Stimulated activated CD8-positive, alpha-beta memory T cell treated with anti-CD3 and anti-CD28 coated beads, Interleukin-15, amount 100 ng/mL, for 1 hour (primary cell): ENCODE measurements at places on chromosomes 1 and 21.

DNA sequence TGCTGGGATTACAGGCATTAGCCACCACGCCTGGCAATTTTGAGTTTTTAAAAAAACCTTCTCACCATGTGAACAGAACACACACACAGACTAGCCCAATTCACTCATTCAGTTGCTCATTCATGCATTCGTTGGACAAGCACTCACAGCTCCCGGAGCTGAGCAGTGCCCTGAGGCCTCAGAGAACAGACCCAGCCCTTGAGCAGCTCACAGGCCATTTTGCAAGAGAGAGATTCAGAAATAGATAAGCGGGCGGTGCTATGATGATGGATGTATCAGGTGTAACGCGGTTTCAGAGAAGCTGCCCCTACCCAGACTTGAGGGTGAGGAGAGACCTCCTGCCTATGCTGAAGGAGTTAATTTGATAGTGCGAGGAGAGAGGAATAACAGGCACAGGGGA is 18.6 kb downstream of the PTAFR start:
- DNase-seq, result no peak

- peak; percentile 18 for DNase-seq
Observed at GRCh38 chr1:24641646-24642151, 1.4 kb upstream of the SRRM1 start.

GRCh38 chr1:116951200-116951935 is 41.7 kb downstream of the PTGFRN start:
- DNase-seq, result no peak

GRCh38 chr1:246450611-246451251 is 56.3 kb downstream of the SMYD3 start:
- DNase-seq, result no peak

DNA sequence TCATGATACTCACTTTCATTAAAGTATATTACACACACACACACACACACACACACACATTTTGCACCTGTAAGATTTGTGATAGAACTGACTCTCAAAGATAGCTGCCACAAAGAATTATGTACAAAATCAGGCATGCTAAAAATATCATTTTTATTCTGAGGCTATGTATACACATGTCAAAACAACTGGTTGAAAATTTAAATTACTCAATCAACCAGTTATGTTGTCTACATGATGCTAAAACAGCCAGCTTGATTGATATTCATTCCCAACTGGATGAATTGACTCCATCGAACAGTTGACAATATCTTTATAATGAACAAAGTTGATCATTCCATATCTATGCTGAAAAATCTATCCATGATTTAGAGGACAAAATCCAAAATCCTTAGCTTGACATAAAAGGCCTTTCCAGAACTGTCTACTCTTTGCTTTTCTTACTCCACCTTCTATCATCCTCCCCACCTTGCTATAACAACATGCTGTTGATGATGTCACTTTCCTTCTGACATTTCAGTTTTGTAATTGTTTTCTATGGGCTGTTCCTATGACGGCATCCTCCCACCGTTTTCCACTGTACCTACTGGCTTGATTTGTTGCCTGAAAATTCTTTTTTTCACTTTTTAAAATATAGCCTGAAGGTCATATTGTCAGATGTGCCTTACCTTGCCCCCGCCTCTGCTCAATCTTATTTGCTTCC is 321.5 kb upstream of the OLFM3 start:
- DNase-seq, result no peak

GRCh38 chr21:45103971-45104520 is 29.7 kb downstream of the ADARB1 start:
- no peak for DNase-seq

GRCh38 chr1:218739426-218739825 is 394.3 kb downstream of the TGFB2 start:
- DNase-seq, result no peak

GRCh38 chr1:53069663-53070327 is 7.8 kb downstream of the PODN start:
- no peak for DNase-seq

DNA sequence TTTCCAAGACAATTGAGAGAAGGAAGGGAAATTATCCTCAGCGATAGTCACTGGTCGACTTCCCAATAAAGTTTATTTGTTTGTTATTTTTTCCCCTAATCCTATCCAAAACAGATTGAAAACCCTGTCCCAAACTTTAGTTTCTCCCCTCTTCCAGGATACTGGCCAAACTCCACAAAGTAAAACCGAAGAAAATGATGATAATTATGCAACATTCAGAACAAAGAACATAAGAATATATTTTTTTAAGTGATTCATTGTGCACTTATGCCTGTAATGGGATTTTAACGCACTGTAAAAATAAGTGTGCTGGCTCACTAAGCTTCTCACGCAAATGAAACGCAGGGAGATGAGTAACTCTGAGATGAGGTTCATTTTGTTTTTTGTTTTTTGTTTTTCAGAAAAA is 6.0 kb downstream of the GLIS1 start:
- no peak for DNase-seq

- DNase-seq, result no peak
Observed at GRCh38 chr1:94314222-94314858, 77.0 kb upstream of the ARHGAP29 start.

DNA sequence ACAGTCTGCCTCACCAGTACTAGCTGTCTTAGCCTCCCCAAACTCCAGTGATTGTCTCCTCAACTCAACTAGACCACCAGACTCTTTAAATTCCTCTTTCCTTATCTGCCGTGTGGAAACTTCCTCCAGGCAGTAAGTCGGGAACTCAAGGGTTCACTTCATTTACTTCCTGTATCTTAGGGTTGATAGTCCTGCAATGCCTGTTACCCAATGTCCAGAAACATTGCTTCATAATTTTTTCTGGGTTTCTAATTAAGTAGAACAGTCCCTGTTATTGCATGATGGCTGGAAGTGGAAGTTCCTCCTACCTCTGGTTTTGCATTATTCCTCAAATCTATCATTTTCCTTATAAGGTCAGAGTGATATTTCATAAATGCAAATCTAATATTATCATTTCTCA is 60.8 kb upstream of the RNF11 start:
- no peak for DNase-seq

DNA sequence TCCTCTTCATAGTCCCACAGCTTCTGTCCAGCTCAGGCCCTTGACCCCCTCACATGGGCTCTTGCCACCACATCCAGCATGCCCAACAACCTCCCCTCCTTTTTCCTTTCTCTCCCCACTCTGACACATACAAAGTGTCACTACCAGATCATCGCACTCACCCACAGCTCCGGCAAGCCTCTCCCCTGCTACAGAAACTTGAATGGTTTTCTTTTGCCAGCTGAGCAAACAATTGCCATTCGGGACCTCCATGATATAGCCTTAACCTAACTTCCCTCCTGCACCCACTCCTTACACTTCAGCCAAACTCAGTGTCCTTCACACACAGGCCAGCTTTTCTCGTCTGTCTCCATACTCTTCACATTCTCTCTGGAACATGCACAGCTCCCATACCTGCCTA is 43.3 kb downstream of the MAB21L3 start:
- DNase-seq, result no peak

GRCh38 chr1:248857749-248858095 is 1.2 kb downstream of the ZNF692 start:
- no peak for DNase-seq

- DNase-seq, result no peak
Observed at GRCh38 chr21:35606146-35606545, 454.2 kb downstream of the SETD4 start.

- no peak for DNase-seq
Observed at GRCh38 chr1:198259333-198260074, 102.7 kb downstream of the NEK7 start.

DNA sequence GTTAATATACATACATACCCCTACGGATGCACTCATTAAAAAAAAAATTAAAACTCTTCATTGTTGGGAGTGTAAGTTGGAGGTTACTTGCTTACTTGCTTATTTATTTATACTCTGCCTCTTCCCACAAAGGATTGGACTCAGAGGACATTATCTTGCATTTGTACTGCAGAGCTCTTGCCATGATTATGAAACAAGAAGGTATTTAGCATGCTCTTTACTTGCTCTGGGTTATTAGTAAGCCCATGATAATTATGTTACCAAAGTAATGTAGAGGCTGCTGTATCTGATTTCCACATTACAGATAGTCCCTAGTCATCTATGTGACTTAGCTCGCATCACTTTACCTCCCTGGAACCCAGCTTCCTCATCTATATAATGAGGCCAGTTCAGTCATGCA is 355.1 kb upstream of the PTBP2 start:
- no peak for DNase-seq

DNA sequence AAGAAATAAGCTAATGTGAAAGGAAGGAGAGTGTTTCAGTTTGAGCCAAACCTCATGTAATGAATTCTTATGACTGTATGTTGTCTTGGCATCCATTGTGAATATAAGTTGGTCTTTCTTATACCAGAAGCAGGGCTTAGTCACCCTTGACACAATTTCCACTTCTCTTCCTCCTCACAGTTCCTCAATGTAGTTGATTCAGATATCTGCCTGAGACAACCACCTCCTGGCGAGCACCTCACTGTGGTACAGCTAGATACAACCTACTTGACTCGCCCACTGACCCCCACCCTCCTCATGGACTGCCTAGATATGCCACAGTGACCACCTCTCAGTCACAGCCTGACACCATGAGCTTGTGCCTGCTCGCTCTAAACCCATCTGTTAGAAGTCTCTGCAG is 45.6 kb downstream of the KYAT3 start:
- DNase-seq, result no peak

GRCh38 chr1:39977202-39977601 is 22.3 kb downstream of the MFSD2A start:
- no peak for DNase-seq

DNA sequence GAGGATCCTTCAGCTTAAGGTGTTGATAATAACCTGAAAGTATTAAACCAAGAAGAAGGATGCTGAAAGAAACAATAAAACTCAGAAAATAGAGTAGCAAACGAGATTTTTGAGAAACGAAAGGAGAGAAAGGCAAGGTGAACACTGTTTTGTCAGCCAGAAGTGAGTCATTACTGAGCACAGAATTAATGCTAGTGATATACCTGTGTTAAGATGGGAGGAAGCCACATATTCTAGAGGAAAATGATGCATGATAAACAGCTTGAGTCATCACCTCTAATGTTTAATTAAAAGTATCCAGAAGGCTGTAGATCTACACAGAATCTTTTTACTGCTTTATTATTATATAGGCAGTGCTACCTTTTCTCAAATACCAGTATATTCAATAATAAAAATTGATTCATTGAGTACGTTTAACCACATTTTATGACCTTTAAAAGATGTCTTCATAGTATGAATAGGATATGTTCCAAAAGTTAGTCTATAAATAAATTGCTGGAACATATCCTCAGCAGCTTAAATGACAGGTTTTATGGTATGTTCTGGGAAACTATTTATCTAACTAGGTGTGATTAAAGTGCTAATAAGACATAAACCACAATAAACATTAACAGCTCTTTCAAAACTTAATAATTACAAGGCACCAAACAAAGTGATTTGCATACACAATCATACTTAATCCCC is 10.3 kb downstream of the SH3GLB1 start:
- DNase-seq, result no peak

DNA sequence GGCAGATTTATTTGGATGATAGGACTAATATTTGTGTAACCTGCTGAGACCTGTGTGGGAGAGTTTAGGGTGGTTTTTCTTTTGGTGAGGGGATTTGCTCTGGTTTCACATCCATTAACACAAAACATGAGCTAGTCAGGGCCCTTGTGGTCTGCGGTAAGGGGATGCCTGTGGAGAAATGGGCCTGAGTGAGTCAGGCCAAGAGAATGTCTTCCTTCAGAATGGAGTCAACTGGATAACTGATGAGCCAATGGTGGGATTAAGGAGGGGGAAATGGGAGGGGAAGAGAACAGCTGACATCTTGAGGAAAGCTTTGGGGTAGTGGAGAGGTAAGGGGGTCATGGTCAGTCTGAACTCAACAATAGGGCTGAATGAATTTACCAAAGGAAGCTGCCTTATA is 13.9 kb downstream of the WNT2B start:
- no peak for DNase-seq

DNA sequence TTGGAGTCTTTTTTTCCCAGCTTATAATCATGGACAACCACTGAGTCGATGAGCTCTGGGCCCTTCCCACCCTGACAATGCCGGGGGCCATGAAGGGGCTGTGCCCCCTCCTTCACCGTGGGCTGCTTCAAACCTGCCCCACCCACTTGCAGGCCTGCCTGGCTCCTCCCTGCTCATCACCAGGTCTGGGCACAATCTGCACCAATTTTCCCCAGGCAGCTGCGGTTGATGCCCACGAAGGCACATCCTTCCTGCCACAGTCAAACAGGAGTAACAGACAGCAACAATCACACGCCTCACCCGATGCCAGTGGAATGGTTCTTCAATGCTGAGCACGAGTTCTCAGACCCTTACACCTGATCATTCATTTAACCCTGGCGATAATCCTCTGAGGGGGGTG is 18.9 kb downstream of the PGLYRP3 start:
- DNase-seq, result no peak

DNA sequence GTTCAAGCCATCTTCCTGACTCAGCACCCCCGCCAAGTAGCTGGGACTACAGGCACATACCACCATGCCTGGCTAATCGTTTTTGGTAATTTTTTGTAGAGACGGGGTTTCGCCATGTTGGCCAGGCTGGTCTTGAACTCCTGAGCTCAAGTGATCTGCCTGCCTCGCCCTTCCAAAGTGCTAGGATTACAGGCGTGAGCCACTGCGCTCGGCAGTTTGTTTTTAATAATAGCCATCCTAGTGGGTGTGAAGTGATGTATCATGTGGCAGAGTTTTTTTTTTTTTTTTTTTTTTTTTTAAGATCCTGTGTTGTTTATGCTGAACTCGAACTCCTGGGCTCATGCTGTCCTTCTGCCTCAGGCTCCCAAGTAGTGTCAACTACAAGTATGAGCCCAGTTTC is 51.8 kb downstream of the SPEN start:
- no peak for DNase-seq

GRCh38 chr21:45502006-45502345 is 40.3 kb downstream of the SLC19A1 start:
- DNase-seq, result no peak

DNA sequence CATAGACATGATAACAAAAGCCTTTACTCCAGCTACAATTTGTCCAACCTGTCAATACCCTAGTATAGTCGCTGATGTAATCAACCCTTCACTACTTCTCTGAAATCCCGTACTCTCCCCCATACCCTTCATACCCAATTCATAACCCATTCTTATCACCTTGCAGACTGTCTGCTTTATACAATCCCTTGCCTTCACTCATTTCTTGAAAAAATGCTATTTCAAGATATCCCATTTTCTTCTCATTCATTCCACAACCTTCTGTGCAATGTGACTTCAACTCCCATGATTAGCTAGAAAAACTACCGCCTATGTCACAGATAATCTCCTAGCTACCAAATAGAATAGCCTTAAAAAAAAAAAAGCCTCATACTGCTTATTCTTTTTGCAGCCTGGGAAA is 49.5 kb downstream of the EPS15 start:
- no peak for DNase-seq

- DNase-seq, result no peak
Observed at GRCh38 chr1:40281853-40282252, 23.8 kb downstream of the ZMPSTE24 start.

DNA sequence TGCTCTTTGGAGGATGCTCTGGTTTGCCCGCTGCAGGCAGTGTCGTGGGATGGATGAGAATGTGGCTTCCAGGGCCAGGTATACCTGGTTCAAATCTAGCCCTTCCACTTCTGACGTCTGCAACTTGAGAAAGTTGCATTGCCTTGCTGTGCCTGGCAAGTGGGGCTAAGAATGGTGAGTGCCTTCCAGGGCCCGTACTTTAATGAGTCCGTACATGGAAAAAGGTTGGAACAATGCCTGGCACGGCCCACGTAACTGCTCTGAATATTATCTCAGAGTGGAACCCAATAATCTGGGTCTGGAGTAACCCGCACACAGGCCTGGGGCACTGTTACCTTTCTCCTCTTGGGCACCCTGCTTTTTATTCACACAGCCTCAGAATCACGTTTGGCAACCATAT is 146.7 kb upstream of the EDN2 start:
- no peak for DNase-seq
